ENCODE measurements at places on chromosomes 1 and 21.

- DNase-seq, result no peak
Measured at GRCh38 chr1:3687504-3687903, 35.2 kb downstream of the TP73 start.

GRCh38 chr1:164726235-164726634 lies 167.3 kb downstream of the PBX1 start:
- DNase-seq, result no peak

GRCh38 chr1:11158720-11159321 lies 30.3 kb upstream of the ANGPTL7 start:
- DNase-seq, result peak; percentile 75

- no peak for DNase-seq
Measured at GRCh38 chr1:50292276-50292675, 131.0 kb downstream of the DMRTA2 start.

DNA sequence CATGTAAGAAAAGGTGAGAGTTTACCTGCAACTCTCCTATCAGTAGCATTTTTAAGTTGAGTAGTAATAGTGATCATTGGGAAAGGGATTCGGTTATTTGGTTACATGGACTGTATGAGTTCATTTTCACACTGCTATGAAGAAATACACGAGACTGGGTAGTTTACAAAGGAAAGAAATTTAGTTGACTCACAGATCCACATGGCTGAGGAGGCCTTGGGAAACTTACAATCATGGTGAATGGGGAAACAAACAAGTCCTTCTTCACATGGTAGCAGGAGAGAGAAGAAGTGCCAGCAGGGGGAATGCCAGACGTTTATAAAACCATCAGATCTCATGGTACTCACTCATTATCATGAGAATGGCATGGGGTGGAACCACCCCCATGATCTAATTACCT lies 59.3 kb upstream of the FBXO28 start:
- DNase-seq, result no peak

DNA sequence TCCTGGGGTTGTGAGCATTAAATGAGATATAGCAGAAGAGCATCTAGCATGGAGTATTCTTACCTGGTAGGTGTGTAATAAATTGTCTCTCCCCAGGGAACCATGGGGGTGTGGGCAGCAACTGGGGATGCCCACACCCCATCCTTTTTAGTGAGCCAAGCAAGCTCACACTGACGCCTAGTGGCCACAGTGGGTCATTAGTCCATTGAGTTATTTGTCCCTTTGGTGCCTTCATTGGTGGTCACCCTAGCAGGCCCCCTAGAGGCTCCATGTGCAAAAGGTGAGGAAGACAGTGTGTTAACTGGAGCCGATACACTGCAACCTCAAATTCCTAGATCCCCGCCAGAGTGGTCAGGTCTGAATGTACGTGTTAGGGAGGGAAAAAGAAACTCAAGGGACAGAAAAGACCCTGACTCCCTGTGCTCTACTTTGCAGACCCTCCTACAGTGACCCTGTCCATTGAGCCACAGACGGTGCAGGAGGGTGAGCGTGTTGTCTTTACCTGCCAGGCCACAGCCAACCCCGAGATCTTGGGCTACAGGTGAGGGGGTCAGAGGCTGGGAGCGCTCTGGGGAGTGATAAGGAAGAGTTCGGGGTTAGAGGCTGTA lies 93.3 kb upstream of the CD1D start:
- DNase-seq, result peak; percentile 30

DNA sequence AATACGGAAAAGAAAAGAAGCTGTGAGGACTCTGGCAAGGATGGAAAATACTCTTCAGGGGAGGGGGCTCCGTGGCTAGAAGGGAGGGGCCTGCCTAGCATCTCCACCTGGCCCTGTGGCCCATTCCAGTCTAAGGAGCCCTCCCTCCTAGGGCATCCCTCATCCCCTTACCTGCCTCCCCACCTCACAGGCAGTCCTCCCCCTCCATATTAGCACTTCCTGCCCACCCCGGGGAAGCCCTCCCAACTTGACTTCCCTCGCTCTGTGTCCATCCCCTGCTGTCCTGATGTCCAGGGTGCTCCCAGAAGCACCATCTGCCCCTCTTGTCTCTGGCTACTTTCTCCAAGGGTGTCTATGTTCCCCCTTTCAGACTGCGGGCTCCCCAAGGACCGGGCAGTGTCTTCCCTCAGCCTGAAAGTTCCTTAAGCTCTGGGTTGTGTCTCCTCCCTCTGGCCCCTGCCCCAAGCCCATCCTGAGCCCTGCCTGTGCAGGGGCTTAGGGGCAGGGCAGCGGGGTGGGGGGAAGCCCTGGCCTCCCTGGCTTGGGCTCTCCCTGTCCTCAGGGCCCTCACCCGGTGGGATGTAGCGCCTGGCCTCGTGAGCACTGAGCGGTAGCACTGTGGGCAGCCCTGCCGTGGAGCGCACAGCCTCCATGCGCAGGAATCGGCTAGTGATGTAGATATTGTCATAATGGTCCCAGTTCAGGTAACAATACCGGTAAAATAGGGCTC lies 3.9 kb downstream of the DCST2 start:
- DNase-seq, result no peak

DNA sequence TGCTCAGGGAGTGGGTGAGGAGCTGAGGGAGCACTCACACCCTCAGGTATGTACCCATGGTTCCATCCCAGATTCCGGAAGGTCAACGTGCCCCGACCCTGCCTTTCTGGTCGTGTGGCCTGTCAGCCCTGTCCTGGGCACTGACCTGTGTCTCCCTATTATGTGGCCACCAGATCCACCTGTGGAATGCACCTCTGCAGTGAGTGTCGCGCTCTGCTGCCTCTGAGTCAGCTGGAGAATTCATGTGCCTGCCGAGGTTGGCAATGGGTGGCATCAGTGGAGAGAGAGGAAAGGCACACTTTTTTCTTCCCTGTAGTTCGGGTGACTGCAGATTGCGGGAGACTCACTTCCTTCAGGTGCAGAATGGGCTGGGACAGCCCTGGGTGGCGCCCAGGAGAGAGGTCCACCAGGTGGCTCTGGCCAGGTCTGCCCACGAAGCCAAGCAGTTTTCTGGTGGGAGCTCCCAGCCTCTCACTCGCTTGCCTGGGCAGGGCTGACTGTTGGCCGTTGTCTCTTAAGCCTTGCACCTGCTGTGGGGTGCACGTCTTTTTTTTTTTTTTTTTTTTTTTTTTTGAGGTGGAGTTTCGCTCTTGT lies 176.1 kb upstream of the TMEM51 start:
- no peak for DNase-seq

All from brain pericyte (primary cell).